ENCODE measurements at places on chromosomes 3 and 15.

DNA sequence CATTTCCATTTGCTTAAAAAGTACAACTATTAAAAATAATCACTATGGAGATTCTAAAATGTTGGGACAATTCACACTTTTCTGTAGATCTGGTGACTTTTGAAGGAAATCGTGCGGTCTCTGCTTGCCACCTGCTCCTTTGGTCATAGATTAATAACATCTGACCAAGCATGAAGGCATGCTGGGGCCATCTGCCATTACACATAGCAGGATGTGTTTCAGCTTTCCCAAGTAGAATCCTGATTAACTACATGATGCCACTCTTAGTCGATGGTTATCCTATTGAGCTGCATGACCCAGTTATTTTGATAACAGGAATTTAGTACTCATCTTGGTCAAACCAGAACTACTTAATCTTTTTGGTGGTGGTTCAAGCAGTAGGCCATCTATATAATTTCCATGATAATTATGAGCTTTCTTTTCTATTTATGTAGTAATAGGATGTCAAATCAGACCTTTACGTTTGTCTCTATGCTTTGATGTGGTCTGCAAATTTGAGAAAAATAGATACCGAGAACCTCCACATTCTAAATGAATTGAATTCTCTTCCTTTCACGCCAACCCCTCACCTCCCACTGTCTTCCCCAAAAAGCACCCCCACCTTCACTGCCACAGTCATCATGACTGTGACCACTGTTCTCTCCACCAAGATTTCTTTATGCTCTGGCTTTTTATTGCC is 158.1 kb downstream of the DIPK2A start:
- DNase-seq: no peak

GRCh38 chr3:44833394-44833793 is 28.3 kb upstream of the TMEM42 start:
- DNase-seq: no peak

- DNase-seq: no peak
Observed at GRCh38 chr3:120555657-120556509, 40.3 kb upstream of the NDUFB4 start.

DNA sequence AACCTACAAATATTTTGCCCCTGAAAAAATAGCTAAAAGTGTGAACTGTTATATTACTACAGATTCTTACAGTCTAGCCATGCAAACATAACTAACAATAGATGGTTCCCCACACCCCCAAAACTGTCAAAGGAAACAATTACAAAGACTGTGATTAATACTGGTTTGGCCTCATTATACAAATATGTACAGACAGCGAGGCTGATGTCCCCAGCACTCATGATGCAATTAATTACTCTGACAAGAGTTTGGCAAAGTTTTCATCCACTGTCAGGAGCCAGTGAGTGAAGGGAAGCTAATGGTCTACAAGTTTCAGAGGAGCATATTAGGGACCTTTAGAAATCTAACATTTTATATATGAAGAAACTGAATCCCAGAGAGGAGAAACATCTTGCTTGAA is 61.0 kb downstream of the HMG20A start:
- DNase-seq: peak; percentile 63

Measured in A172 (cell line).